Activated T-helper 1 cell treated with anti-CD3 and anti-CD28 coated beads, Interleukin-12 subunit alpha, Interleukin-12 subunit beta, Interleukin-2, Interleukin-4 antibody, amounts not matched to agents 30 ng/mL and 10 ng/mL and 1 ng/mL, durations not matched to agents 14 hours and 24 hours and 36 hours (primary cell): ENCODE measurements at places on chromosomes 2 and 18. TPM values are rescaled to one million over a fixed set of nuclear protein-coding genes. Genes with fewer than 3 reads are reported as not detected.

PCARE gene
- total RNA-seq = not detected in 2 replicates

DNA sequence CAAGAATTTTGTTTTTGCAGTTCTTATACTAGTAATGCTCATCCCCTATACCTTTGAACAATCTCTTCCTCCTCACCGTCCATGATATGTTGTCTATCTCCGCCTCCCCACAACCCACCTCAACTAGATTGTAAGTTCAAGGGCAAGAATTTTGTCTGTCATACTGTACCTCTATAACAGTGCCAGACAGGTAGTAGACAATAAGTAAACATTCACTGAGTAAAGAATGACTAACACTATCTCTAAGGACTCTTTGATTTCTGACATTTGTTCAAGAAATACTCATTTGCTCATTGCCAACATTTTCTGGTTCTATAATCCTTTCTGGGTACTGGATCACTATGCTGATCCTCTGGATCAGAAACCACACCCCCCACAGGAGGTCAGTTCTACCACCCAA lies 82.4 kb downstream of the EXOC6B start:
- DNase-seq = no peak

DNA sequence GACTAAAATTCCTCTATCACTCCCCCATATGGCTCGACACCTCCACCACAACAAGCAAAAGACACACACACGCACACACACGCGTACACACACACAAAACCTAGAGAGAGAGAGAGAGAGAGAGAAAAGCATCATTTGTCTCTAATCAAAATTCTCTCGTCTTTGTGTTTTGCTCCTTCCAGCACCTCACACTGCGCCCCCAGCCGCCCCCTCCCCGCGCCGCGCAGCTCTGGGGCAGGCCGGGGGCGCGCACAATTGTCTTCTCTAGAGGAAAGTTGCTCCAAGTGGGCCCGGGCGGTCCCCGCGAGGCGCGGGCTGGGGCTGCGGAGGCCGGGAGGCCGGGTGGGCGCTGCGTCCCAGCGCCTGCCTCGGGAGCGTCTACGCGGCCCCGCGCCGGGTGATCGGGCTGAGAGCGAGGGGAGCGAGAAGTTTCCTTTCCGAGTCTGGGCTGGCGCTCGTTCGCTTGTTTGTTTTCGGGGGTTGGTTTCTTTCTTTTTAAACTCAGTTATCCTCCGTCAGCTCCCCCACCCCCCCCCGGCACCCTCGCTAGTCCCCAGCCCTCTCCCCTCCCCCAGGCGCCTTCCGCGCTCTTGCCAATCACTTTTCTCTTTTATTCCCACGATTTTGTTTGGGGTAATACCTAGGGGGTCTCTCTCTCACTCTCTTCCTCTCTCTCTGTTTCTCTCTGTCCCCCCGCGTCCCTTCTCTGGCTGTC lies 4.1 kb downstream of the ZEB2 start:
- no peak for DNase-seq

DNA sequence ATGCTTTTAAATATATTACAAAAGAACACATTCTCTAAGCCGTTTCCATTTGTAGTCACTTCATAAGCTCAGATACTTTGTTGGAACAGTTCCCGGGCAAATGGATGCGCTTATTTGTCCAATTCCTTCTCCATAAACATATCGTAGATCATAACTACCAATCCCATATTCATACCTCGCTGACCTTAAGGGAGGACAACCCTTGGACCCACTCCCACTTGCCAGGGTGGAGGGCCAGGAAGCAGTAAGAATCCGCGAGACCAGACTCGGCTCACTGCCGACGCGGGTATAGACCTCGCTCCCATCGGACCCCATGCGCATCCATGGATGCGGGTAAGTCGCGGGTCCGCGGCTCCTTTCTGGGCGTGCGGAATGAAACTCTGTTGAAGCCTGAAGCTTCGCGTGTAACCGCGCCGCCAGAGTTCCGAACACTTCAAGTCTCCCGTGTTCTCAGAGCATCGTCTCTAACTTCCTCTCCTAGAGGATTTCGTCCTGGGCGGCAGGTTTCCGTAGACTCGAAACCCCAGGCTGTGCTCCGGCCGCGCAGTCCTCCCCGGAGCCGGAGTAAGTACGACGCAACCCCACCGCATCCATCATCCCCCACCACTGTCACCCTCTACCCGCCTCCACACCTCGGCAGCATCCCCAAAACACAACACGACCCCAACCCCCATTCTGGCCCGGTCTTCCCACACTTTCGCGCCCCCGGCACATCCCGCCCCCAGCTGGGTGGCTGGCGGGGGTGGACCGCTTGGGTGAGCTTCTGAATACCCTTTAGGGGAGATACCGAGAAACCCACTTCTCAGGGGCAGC lies 1.1 kb downstream of the DSC3 start:
- no peak for DNase-seq

- DNase-seq = no peak
Observed at GRCh38 chr2:88919087-88919738, 227.7 kb downstream of the RPIA start.

DNA sequence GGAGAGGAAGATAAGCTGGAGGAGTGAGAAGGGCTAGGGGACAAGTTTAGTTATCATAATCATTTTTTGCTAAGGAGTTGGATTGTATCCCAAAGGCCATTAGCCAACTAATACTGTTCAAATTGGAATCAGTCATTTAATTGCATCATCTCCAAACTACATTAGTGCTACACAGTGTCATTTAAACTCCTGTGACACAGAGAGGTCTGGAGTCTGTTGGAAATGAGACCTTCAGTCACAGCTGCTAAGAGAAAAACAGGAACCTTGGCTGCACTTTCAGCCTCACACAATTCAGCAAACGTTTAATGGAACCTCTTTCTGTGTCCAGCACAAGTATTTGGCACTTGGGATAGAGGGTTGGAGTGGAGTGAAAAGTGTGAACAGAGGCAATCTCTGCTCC lies 175.5 kb upstream of the MGAT5 start:
- no peak for DNase-seq
